ENCODE measurements at places on chromosomes 7 and 10.

DNA sequence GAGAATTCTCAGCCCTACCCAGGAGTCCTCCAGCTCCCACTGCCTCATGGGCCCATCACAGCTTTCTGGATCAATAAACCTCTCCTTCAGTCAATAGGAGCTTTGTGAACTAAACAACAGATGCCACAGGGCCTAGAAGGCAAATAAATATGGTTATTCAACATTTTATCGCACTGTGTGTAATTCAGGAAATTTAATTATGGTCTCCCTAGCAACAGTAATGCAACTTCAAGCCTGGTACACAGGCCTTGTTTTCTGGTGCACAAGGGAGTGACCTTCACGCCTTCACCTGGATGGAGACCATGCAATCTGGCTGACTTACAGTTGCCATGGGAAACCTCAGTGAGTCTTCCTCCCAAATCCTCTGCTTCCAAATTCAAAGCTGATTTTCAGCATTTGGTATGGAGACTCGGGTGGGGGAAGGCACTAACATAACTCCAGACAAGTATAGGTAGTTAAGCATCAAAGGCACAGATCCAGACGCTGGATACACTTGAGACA lies 441.0 kb upstream of the NPVF start:
- DNase-seq: no peak

GRCh38 chr7:16636555-16637101 lies 8.9 kb downstream of the ANKMY2 start:
- DNase-seq: no peak

DNA sequence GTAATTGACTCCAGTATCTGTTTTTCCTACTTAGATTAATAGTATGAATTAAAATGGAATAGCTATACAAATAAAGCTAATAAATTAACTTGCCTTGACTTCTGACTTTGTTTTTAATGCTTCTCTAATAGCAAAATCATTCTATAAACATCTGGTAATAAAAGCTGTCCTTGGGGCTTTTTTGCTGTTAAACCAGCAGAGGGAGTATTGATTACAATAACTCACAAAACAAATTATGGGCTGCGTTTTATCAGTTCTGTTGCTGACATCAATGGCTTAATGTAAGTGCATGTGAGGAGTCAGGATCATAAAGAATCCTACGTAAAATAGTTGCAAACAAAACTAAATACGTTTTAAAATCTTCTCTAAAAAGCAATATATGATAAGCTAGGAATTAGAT lies 667.8 kb downstream of the PCDH15 start:
- no peak for DNase-seq

- no peak for DNase-seq
Measured at GRCh38 chr7:103988468-103989199, 824 bp downstream of the RELN start.

GRCh38 chr10:12056748-12057147 lies 12.0 kb upstream of the DHTKD1 start:
- DNase-seq: no peak

GRCh38 chr10:132665946-132666704 lies 119.8 kb downstream of the NKX6-2 start:
- DNase-seq: no peak

Data from natural killer cell treated with Interleukin-12 subunit alpha and Interleukin-12 subunit beta and Interleukin-15 and Interleukin-18, amount 100 ng/mL, for 72 hours (primary cell).